NCI-H524 treated with DMSO at 0.1 percent for 48 hours (cell line): ENCODE measurements at places on chromosomes 7 and 10.

- no peak for DNase-seq
These were observed 46.0 kb upstream of the OPTN start for GRCh38 chr10:13053794-13054462.

DNA sequence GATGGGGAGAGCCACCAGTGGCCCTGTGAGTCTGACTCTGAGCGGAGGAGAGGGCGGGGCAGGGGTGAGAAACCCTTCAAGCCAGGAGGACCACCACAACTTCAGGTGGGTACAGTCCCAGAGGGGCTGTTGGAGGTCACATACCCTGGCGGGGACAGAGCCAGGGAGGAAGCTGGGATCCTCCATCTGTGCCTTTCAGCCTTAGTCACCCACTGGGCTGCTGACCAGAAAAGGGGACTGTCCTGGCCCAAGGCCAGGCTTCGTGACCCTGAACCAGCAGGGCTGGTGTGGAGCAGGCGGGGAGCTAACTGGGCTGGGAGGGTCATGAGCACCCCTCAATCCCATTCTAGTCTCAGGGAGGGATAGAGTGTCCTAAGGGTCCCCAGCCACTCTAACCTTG, 1.5 kb upstream of the CALHM3 start:
- DNase-seq: no peak

GRCh38 chr10:3754727-3755439, 30.1 kb downstream of the KLF6 start:
- no peak for DNase-seq

DNA sequence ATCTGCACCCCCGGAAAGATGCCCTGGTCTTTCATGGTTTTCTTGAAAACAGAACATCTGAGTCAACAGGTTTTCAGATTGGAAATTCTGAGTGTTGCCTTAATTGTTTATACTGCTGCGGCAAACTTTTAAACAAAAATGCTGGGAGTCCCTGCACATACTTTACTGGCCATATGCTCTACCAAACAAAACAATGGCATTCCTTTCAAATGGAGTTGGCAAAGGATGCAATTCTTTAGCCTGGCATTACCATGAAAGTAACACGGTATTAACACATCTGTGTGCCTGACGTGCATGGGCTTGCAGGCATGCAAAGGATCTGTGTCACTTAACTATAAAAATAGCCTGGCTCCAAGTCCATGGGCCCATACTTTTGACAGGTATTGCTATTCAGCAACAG, 4.2 kb downstream of the INHBA start:
- no peak for DNase-seq

GRCh38 chr10:91976317-91977051, 52.9 kb downstream of the BTAF1 start:
- DNase-seq: no peak

DNA sequence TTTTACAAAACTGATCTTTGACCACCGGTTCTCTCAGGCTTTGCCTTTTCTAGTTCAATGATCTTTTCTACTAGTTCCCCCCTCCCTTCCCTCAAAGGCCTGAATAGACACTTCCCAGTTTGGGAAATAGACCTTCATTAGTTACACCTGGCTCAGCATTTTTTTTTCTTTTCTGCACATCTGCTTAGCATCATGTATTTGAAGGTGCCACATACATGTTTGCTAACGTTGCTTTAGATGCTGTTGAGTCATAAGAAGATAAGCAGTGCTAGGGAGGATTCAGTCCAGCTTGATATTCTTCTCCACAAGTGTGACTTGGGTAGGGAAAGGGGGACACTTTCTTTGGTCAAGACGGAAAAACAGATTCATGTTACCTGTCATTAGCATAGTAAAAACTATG, 78.3 kb downstream of the BICC1 start:
- DNase-seq: no peak

GRCh38 chr10:80158598-80159127, 26.1 kb downstream of the PLAC9 start:
- no peak for DNase-seq

DNA sequence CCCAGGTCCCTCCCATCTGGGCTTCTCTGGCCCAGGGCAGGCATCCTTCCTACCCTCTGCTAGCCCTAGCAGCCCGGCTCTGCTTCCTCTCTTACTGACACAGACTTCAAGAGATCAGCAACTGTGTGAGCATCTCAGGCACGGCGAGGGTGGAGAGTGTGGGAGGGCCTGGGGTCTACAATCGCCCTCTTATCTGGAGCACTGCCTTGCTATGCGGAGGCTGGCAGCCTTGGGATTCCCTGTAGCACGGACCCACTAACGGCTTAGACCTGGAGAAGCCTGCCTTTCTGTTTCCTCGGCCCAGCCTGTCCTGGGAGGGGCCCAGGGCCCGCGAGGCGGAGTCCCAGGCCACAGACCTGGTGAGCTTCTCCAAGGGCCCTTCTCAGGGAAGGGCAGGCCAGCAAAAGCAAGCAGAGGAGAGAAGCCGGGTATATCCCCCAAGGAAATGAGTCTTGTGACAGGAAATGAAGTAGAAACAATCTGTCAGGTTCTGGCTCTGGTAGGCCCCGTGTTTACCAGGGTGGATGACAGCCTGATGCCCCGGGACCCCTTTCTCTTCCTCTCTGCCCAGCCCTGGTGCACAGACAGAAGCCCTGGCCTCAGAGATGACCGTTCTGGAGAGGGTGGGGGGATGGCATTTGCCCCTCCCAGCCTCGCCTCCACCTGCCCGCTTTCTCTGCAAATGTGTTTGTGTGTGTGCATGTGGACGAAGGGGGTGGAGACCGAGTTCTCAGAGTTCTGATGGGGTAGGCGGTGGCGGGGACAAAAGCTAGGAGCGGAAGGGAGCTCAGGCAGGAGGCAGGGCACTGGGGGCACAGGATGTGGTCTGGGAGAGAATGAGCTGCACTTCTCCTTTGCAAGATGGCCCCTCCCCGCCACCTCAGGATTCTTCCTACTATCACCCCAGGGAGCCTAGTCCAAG, 2.5 kb downstream of the LRCH4 start:
- no peak for DNase-seq

DNA sequence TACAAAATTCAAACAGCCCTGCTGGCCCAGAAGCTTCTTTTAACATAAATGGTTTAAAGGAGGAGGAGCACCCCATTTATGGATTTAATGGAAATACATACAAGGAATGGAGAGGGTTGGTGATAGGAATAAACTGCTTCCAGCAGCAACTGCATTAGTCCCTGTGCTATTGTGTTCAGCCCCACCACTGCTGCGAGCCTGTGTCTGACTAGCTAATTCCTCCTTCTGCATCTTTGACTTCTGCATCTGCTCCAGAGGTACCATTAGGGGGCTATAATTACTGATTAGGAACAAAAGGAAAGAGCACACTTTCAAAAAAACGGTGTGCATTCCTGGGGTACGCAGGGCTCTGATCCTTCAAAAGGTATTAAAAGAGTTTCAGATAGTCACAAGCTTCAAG, 24.8 kb downstream of the CDCA7L start:
- no peak for DNase-seq

DNA sequence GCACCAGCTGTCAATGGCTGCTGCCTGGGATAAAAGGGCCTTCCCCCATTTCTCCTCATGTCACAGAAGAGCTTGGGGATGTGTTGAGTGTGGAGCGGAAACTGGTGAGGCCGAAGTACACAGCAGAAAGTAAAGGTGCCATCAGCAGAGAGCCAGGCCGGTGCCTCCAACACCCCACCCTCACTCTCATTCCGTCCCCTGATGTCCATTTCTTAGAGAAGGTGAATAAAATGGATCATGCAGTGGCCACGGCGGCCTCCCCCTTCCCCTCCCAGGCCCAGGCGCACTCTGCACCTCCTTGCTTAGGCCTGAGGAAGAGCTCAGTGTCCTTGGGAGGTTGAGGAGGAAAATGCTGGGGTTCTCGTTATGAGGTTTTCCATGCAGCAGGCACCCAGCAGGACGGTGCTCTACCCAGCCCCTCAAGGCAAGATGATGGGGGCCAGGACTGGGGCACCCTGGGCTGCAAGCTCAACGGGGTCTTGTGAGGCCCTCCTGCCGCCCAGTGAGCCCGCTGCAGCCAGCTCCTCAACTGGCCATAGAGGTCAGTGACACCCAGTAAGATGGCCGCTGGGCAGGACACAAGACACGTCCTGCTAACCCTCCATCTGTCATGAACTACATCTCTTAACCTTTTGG, 163.9 kb downstream of the ADARB2 start:
- DNase-seq: no peak

DNA sequence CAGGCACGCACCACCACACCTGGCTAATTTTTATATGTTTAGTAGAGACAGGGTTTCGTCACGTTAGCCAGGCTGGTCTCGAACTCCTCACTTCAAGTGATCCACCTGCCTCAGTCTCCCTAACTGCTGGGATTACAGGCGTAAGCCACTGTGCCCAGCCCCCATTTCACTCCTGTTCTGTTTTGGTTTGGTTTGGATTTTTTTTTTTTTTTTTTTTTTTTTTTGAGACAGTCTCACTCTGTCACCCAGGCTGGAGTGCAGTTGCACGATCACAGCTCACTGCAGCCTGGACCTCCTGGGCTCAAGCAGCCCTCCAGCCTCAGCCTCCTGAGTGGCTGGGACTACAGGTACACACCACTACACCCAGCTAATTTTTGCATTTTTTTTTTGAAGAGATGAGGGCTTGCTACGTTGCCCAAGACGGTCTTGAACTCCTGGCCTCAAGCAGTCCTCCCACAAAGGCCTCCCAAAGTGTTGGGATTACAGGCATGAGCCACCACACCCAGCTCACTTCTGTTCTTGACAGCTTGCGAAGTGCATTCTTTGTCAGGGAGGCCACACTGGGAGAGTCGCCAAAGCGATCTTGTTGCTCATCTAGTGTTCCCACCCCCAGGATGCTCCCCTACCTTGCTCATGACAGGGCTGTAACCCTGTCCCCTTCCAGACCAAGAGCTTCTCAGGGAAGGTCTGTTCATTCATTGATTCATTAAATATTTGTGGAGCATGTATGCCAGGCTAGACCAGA, 229.1 kb downstream of the CUX1 start:
- no peak for DNase-seq

DNA sequence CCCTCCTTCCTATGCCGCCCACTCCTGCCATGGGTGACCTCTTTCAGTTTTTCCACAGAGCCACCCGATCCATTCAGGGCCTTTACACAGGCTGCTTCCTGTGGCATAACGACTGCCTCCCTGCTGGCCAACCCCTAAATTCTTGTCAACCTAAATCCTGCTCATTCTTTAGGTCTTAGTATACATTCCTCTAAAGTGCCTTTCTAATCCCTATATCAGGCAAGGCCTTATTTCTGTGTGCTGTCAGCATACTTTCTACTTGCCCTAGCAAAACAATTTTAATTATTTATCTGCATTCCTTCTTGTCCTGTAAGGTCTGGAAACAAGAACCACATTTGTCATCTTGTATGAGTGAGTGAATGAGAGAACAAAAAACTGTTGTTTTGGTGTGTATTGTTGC, 132.4 kb downstream of the DNAH11 start:
- no peak for DNase-seq

DNA sequence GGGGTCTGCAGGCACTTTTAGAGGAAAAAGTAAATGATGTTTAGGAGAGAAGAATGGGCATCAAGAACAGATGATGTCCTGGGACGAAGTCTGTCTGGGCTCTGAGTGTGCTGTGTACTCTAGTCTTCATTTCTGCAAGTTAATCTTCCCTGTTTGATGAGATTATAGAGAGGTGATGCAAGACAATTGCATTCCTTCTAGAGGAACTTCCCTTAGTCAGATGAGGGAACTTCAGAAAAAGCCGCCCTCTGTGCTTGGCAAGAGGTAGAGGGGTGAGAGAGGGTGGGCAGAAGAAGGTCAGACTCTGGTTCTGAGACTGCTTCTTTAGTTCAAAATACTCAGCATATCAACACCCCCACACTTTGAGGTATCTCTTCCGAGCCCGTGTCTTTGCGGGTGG, 797.9 kb downstream of the LRMDA start:
- no peak for DNase-seq

DNA sequence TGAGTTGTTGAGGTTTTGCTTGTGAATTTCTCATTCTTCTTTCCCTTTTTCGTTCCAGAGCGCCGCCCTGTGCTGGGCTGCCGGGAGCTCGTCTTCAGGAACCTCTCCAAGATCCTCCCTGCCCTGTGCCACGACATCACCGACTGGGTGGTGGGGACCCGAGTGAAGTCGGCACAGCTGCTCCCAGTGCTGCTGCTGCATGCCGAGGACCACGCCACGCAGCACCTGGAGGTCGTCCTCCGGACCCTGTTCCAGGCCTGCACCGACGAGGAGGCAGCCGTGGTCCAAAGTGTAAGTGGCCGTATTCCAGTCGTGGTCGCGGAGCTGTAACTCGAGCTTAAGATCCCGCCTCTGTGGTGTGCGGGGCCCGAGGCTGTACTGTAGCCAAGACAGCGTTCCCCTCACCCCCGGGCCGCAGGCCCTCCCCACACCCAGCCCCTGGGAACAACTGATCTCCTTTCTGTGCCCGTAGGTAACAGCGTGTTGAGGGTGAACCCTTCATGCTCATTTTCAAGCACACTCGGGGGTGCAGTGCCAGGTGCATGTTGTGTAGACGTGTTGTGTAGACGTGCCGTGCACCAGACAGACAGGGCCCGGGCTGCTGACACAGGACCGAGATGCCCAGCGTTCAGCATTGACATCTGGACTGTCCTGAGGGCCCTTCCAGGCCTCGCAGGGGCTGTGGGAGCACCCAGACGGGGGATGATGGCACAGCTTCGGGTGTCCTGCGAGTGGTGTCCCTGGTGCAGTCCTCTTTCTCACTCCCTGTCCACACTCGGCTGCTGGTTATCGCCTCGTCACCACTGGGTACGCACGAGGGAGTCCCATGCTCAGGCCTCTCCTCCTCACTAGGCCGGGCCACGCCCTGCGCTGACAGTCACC, 27.7 kb upstream of the PRKAR1B start:
- no peak for DNase-seq
